ENCODE measurements at places on chromosomes 16 and 17.

GRCh38 chr17:2388020-2388682, 12.7 kb downstream of the MNT start:
- DNase-seq = no peak

DNA sequence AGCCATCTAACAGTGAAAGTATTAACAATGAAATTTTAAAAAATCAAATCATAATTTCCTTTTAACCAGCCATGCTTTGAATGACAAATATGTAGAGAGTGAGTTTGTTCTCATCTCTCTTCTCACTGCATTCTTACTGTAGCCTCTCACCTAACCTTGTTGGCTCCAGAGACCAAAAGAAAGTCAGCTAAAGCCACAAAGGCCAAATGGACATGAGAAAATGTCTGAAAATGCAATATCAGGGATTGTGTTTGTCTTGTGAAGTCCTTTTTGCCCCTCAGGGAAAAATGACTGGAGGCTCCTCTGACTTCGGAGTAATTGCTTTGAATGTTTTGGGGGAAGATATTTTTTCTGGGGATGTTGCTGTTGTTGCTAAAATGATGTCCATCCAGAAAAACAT, 166.3 kb downstream of the SLC39A11 start:
- peak; percentile 8 for DNase-seq

DNA sequence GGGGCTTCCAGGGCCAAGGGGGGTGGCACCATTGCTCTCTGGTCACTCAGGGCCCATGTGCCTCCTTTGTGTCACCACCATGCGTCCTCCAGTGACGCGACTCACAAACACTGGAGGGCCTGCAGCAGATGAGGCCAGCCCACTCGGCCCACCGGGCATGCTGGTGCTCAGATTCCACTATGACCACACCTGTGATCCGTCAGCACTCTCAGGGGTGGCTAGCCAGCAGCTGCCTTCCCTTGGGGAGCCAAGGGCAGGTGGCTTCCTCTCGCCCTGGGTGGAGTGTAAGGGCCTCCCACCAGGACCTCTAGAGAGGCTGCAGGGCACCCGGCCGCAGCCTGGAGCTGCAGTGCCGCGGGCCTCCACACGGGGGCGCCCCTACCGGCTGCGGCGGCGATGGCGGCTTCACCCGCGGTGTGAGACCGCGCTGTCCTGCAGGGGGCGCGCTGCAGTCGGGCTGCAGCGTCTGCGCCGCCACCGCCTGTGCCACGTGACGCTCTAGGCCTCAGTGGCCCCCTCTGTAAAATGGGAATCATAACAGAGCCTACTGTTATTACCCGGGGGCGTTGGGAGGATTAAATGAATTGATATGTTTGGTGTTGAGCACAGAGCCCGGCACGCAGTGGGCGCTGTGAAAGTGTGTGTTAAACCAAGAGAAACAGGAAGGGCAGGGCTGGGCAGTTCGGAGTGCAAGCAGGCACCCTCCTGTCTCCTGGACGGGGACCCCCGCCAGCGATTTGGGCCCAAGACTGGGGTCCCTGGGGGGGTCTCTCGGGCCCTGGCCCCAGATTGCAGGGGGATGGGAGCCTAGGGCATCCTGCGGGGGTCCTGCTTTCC, 192.4 kb upstream of the GSE1 start:
- peak; percentile 58 for DNase-seq

GRCh38 chr16:77960766-77961165, 61.6 kb upstream of the CLEC3A start:
- DNase-seq = no peak

DNA sequence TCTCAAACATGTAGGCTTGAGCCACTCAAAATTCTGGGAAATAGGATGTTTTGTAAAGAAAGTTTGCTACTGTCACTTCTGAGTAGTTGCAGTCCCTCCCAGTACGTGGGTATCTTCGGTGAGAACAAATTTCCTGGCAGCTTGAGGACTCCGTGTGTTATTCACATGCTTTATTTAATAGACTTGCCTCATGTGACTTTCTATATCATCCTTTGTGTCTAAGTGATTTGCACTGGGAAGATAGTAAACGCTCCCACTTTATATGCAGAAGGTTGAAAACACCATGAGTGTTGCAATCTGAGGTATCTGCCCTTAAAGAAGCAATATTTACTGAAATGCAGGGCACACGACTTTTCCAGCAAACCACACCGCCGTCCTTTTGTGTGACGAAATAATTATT, 643.7 kb downstream of the MAF start:
- no peak for DNase-seq

DNA sequence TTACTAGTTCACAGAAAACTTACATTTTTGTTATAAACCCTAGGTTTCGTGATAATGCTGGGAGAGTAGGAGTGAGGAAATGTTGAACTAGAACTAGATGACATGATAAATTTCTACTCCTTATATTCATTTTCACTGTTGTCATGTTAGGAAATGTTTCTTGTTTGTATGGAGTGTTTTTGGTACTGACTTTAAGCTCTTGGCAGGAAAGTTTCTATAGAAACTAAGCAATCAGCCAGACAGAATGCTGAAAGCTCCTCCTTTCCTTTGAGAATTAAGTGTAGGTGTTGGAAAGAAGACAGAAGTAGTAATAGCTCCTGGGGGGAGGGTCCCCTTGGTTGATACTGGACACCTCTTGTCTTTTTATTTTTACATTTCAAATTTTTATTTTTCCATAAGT, 309.8 kb downstream of the MAP2K4 start:
- DNase-seq = no peak

DNA sequence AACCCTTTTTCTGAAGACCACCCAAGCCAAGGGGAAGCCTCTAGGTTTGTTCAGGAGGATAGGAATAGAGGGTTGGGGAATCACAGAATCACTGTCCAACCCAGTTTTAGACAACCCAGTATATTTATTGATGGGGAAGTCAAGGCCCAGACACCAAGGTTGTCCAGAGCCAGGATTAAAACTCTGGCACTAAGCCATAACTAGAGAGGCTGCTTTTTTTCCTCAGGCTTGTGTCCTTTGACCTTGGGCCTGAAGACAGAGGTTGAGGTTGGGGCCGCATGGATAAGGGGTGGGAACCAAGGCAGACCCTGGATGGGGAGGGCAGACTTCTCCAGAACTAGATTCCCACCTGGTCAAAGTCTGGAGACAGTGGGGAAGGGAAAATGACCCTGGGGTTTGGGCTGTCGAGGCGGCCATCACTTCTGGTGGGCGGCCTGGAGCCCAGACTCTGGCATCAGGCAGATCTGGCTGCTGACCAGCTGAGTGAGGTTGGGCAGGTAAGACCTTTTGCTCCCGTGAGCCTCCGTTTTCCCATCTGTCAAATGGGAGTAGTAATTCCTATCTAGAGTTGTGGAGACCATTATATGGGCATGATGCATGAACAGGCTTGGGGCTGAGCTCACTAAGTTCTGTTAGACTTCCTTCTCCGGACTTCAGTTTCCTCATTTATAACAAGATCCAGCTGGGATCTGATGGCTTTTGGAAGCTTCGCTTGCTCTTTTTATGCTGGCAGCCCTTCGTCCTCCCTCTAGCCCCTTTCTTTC, 17.9 kb downstream of the IGFBP4 start:
- DNase-seq = no peak

GRCh38 chr17:27356091-27356705, 62.3 kb downstream of the WSB1 start:
- no peak for DNase-seq

DNA sequence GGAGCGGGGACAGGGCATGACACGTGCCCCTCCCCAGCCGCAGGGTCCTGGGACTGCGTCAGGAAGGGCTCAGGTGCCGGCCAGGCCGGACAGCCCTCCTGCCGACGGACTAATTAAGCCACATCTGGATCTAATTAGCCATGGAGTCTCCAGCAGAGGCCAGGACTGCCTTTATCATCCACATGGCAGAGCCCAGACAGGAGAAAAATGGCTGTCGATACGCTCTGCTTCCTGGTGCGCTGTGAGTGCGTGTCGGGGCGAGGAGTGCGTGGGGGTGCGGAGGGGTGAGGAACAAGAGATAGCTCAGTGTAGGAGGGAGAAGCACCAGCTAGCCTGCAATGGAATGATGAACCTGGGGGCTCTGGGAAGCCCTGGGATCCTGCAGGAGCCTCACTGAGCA, 218.8 kb downstream of the IRF8 start:
- no peak for DNase-seq

DNA sequence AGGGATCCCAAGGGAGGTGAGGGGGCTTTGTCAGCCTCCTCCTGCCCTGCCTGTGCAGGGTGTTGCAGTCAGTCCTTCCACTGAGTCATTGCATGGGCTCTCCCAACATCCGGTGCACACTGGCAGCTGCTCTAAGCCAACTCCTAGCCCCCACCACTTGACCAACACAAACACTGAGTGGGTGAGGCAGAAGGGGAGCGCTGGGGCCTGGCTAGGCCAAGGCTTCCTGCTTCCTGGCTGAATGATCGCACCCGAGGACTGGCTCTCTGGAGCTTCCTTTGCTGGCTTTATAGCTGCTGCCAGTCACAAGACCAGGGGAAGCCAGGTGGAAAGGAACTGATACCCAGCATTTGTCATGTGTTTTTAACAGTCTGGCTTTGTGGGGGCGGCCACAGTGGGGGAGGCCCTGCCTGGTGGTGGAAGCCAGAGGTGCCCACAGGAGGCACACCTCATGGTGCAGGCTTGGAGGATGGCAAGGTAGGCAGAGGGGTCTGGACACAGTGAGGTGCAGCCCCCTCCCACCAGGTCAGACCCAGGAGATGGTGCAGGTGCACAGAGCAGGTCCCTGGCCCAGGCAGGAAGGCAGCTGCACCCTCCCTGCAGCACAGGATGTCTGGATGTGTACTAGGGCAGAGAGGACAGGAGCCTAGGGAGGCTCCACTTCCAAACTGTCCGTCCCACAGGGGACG, 6.8 kb downstream of the MPG start:
- peak; percentile 93 for DNase-seq

- no peak for DNase-seq
Observed at GRCh38 chr17:299546-299945, 53.1 kb downstream of the RPH3AL start.

DNA sequence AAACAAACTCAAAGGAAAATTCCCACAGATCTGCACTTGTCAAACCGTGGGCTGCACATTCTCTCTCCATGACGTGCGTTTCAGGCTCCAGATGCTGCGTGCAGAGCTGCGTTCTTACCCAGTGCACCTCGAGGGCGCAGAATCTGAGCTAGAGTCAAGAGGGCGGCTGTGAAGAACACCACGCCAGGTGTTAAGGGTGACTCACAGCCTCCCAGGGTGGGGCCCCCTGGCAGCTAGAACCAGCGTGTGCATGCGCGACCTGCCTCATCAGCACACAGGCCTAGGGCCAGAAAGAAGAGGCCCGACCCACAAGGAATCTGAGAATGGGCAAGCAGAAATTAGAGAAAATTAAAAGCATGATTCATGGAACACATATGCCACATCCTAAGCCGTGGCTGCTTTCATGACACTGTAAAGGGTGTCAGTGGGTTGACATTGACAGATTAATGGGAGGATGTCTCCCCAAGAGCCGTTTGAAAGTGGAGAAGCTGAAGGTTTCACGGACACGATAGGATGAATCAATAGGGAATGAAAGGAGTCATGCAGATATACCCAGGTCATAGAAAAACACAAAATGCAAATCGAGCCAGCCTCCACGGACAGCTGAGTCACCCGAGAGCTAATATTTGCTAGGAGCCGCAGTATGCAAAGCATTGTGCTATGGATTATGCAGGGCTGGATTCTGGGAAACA, 29.0 kb downstream of the MARCHF10 start:
- DNase-seq = peak; percentile 88

DNA sequence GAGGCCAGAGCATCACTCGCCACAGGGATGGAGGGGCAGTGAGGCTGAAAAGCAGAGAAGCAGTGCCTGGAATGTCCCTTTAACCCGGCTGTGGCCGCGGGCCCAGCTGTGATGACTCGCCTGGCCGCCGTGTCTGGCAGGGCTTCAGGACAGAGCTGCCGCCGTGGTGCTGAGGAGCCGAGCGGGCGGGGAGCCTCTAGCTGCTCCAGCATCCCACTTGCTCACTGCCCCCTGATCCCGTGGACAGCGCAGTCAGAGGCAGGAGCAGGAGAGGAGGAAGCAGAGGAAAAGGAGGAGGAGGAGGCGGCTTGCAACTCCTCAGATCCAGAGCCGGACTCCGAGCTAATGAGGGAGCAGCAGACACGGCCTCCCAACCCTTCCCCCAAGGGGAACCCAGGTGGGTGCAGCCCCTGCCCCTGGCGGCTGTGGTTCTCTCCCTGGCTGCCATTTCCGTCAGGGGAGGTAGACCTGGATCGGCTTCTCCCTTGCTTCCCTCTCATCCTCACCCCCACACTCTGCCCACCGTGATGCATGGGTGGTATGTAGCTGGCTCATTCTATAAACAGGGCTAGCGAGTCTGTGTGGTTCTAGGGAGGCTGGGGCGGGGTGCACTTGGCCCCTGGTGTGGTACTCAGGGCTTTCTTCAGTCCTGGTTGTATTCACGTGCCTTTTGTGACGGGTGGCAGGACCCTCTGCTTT, 165.7 kb downstream of the CMIP start:
- peak; percentile 79 for DNase-seq

DNA sequence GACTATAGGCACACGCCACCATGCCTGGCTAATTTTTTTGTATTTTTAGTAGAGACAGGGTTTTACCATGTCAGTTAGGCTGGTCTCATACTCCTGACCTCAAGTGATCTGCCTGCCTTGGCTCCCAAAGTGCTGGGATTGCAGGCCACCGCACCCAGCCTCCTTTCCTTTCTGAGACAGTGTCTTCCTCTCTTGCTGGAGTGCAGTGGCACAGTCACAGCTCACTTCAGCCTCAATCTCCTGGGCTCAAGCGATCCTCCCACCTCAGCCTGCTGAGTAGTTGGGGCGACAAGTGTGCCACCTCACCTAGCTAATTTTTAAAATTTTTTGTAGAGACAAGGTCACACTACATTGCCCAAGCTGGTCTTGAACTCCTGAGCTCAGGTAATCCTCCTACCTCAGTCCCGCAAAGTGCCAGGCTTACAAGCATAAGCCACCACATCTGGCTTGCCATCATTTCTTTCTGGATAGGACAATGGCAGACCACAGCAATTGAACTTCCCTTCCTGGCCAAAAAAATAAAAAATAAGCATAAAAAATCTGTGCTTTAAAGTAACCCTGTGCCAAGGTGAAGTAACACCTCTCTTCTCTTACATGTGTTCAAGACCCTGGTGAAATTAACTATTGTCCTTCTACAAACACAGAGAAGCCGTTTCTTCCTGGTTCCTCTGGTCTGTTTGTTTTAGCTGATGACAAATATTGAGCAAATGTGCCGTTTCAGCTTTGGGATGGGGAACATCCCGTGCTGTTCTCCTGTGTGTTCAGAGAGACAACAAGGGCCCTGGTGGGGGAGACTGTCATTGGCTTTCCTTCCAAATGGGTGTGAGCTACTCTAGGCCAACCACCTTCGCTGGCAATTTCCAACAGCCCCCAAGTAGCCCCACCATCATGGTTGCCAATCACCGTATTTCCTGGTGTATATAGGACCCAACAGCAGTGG, 60.2 kb downstream of the EMP2 start:
- DNase-seq = no peak

- no peak for DNase-seq
Observed at GRCh38 chr16:57888128-57888527, 82.8 kb downstream of the CNGB1 start.

- DNase-seq = no peak
Observed at GRCh38 chr17:82239926-82240505, 11.2 kb downstream of the SLC16A3 start.

All from fibroblast of pulmonary artery (primary cell).